BE2C (cell line): ENCODE measurements at places on chromosomes 3 and 15.

- DNase-seq = no peak
Measured at GRCh38 chr3:160478338-160478737, 28.8 kb upstream of the TRIM59 start.

DNA sequence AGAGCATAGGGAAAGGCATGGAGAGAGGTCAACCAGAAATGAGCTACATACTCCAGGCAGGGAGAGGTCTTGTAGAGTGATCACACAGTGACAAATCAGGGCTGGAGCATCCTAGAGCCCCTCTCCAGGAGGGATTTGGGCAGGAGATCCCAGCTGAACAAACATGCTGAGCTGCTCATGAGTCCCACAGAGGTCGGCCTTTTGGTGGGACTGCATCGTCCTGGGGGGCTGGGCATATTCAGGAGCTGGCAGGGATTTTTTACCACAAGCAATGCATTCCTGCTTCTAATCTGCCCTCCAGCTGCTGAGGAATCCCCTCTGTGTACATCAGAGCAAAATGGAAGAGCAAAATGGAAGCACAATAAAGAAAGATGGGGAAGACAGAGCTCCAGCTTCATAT is 94.9 kb downstream of the NTRK3 start:
- DNase-seq = no peak

GRCh38 chr3:149975919-149976318 is 5.2 kb upstream of the PFN2 start:
- no peak for DNase-seq

- no peak for DNase-seq
Measured at GRCh38 chr3:123344907-123345594, 103.8 kb downstream of the ADCY5 start.

DNA sequence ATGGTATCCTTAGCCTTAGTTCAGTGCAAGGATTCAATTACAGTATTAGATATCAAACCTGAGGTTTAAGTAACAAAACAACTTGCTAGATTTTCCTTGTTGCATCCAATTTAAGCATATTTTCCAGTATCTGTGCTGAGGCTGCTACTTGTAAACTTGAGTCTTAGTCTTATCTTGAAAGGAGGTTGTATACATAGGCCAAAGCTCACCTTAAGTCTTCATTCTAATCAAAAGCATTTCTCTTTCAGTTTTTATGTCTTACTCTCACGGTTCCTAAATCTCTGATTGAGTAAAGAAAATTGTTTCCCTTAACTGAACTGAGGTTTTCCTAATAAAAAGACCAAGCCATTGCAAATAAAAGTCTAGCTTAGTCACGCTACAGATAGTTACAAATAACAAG is 52.6 kb downstream of the U2SURP start:
- DNase-seq = no peak

DNA sequence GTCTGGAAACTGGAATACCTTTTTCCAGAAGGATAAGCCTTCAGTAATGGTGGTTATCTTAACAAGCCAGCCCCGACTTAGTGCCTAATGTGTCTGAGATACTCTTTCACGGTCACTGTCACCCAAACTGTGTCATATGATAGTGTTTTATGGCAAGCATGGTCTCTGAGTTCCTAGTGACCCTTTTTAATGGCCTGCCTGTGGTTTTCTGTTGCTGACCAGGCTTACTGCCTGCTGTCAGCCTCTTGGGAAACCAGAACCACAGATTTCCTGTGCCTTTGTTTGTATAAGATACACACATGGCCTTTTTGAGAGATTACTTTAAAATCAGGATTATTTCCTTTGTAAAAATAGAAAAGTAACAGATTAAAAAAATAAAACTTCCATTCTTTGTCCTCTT is 22.4 kb downstream of the HPS3 start:
- DNase-seq = peak; percentile 30

DNA sequence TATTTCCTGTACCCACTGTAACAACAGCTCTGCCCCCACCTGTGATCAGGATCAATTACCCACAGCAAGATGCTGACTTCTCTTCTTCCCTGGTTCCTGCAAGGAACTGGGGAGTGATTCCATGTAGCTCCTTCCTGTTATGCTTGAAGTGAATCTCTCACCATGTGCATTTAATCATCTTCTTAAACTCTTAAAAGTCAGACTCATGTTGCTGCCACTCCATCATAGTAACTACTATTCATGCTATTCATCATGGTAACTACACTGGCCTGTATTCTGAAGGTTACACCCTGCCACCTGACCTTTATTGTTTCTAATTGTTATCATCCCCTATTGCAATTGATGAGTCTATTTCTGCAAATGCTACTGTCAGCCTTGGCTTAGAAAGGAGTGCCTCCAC is 89.5 kb downstream of the SUCNR1 start:
- no peak for DNase-seq

- DNase-seq = no peak
Measured at GRCh38 chr15:25401501-25401900, 37.3 kb downstream of the UBE3A start.

- DNase-seq = no peak
Measured at GRCh38 chr3:39075910-39076309, 24.1 kb downstream of the WDR48 start.

DNA sequence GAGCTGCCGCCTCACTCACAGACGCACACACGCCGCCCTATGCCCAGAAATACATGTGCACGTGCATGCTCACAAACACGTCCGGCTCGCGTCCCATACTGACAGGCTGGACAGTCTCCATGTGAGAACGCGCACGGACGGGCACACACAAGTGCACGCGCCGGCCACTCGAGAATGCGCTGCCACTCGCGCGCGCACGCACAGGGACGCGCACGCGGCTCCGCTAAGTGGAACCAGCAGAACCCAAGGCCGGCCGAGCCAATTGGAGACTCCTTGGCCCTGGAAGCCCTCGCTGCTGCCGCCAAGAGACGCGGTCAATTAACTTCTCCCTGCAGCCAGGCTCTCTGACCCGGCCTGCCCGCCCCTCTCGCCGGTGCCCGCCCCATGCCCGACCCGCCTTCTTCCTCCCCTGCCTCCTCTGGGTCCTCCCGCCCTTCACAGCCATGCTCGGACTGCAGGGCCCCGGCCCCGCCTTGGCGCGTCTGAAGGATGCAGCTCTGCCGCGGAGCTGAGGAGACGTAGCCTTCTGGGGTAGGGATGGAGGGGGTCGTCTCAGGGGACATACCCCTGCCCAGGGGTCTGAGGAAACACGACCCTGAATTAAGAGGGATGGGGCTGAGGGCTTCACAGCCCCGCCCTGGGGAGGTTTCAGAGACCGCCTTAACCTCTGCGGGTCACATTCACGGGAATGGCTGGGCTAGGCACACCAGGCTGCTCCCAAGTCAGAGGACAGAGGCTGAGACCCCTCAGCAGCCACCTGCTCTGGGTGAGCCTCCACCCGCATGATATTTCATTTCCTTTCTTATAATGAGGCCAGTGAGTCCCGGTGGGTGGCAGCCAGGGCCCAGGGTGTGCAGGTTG is 15.0 kb downstream of the PTH1R start:
- DNase-seq = peak; percentile 63

GRCh38 chr15:90558171-90558573 is 28.4 kb downstream of the CRTC3 start:
- peak; percentile 28 for DNase-seq

GRCh38 chr15:73382115-73382514 is 13.4 kb upstream of the HCN4 start:
- DNase-seq = no peak

DNA sequence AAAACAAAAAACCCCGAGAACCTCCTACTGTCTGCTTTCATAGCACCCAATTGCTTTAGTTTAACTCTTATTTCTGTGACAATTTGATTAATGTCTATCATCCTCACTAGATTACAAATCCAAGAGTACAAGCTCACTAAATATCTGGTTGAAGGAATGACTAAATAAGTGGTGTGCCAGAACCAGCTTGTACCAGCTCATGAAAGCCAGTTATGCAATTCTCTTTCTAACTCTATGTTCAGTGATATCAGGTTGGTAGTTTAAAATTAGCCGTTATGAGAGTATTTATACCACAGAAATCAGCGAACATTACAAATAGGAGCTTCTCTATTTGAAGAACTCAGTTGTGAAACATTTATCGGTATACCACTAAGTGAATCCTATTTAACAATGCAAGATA is 137.2 kb upstream of the MITF start:
- no peak for DNase-seq

- no peak for DNase-seq
Measured at GRCh38 chr3:183533412-183534132, 21.9 kb downstream of the KLHL6 start.

DNA sequence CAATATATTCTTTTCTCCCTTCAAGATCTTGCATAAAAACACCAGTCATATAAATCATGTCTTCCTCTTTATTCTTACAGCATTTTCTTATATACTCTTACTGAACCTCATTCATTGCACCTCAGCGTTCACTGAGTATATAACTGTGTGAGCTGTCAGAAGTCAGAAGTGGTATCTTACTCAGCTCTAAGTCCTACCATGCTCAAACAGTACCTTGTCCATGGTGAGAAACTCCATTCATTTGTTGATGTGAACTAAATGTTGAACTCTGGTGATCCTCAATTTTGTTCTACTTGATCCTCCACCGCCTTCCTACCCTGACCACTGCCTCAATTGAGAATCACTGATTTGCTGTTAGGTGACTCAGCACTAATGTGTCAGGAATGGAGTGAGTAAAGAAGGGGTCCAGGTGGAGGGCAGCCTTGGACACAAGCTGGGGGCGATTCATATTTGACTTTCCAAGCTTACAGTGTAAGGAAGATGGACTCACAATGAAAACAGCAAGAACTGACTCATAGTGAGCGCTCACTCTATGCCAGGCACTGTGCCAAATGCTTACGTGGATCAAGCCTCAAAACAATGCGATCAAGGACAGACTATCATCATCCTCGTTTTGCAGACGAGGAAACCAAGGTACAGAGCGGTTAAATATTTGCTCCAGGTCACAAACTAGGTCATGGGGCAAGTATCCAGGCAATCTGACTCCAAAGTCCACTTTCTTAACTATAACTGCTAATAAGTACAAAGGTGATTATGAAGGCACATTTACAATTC is 13.5 kb upstream of the ZFYVE19 start:
- DNase-seq = no peak

GRCh38 chr15:25176991-25177954 is 222.5 kb downstream of the SNRPN start:
- peak; percentile 4 for DNase-seq

DNA sequence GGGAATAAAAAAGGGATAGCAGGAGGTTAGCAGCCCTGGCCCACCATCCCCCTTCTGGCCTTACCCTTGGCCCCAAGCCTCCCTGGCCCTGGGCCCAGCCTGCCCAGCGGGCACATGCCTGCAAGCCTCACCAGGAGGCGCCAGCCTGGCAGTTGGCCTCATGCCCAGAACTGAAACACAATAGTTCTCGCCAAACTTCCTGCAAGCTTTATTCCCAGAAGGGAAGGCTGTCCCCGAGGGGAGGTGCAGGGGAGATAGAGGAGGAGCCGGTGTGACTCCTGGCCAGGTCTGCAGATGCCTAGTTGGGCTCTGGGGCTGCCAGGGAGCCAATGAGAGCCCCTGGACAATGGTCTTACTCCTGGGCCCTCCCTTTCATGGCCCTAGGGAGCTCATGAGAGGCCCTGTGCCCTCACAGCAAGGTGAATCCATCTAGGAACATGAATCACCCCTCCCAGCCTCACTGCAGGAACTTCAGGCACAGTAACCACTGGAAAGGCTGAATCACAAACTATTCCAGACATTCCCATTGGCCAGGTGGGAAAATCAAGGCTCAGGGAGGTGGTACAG is 4.0 kb downstream of the CCDC33 start:
- DNase-seq = peak; percentile 99

- DNase-seq = no peak
Measured at GRCh38 chr15:22780267-22780666, 6.2 kb upstream of the NIPA1 start.

DNA sequence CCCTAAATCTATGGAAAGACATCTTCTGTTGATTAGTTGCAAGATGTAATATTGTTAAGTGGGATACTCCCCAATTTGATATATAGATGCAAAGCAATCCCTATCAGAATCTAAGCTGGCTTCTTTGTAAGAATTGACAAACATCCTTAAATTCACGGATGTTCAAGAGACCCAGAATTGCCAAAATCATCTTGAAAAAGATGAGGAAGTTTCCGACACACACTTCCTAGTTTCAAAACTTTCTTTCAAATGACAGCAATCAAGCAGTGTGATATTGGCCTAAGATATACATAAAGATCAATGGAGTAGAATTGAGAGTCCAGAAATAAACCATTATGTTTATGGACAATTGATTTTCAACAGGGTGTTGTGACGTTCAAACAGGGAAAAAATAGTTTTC is 383.6 kb downstream of the LPP start:
- no peak for DNase-seq

- no peak for DNase-seq
Measured at GRCh38 chr3:100902572-100902971, 90.6 kb downstream of the ABI3BP start.

GRCh38 chr3:62027796-62028195 is 345.6 kb downstream of the FEZF2 start:
- no peak for DNase-seq
